ENCODE measurements at places on chromosomes 3 and 15. TPM values are rescaled to one million over a fixed set of nuclear protein-coding genes. Genes with fewer than 3 reads are reported as not detected.
A peak's percentile ranks its signal among the peaks of the same experiment; 100 is the strongest.

- H3K4me3 ChIP-seq = no peak overlapping the region
- no peak for DNase-seq
- no peaks in the 10 kb centered on the region for H3K27me3 ChIP-seq
- no peaks in the 10 kb centered on the region for H3K36me3 ChIP-seq
- no peaks in the 10 kb centered on the region for H3K4me1 ChIP-seq
Observed at GRCh38 chr15:99017322-99017701, 9.7 kb upstream of the PGPEP1L start.

- H3K36me3 ChIP-seq = no peaks in the 10 kb centered on the region
- peaks cover 14% of the 10 kb centered on the region for H3K4me1 ChIP-seq
- peak; percentile 17 for DNase-seq
- H3K27ac ChIP-seq = no peak overlapping the region
Observed at GRCh38 chr15:77634266-77634962, 1.7 kb upstream of the LINGO1 start.

DNA sequence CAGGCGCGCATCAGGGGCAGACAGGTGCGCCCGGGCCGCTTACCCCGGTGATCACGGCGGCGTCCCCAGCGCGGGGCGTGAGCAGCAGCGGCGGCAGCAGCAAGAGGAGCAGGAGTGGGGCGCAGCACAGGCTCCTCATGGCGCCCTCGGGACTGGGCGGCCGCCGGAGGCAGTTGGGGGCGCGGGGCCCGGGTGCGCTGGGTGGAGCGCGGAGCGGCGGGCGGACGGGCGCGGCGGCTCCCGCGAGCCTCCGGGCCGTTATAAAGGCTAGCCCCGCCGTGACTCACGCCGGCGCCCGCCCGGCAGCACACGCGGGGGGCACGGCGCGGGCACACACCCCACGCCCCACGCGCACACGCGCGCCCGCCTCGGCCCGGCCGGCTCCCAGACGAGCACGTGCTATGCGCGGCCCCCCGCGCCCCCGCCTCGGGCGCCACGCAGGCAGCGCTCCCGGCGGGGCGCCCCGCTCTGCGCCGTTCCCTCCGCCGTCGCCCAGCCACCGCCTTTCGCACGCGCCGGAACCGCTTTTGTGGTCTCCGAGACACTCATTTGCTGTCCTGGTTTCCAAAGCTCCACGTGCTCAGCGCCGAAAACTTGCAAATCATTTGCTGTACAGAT lies at the start of gene PROK2:
PROK2 (minus strand) TSS at position 235 of the 618 bp plus-strand sequence; CDS start at position 139, 96 bp downstream.
- peaks cover 8% of the 10 kb centered on the region for H3K4me1 ChIP-seq
- peaks cover 46% of the 10 kb centered on the region for H3K27me3 ChIP-seq
- DNase-seq = peak; percentile 9
- no peak within 1 kb of the TSS for H3K27ac ChIP-seq
- H3K36me3 ChIP-seq = no peaks in the 10 kb centered on the region

GRCh38 chr15:31409171-31409570 lies 82.5 kb downstream of the KLF13 start:
- peaks cover 9% of the 10 kb centered on the region for H3K4me1 ChIP-seq
- no peak overlapping the region for H3K27ac ChIP-seq
- no peaks in the 10 kb centered on the region for H3K27me3 ChIP-seq
- no peak overlapping the region for H3K4me3 ChIP-seq
- no peak for DNase-seq
- H3K36me3 ChIP-seq = no peaks in the 10 kb centered on the region

Gene MELTF
- total RNA-seq = 2.2 TPM

GRCh38 chr3:175107231-175107630 lies 248.1 kb downstream of the NAALADL2 start:
- no peak for DNase-seq
- H3K27me3 ChIP-seq = no peaks in the 10 kb centered on the region
- H3K27ac ChIP-seq = no peak overlapping the region

- no peaks in the 10 kb centered on the region for H3K36me3 ChIP-seq
- no peak for DNase-seq
- H3K4me1 ChIP-seq = no peaks in the 10 kb centered on the region
- H3K27ac ChIP-seq = no peak overlapping the region
- H3K4me3 ChIP-seq = no peak overlapping the region
- no peaks in the 10 kb centered on the region for H3K27me3 ChIP-seq
Observed at GRCh38 chr3:107458871-107459270, 63.9 kb upstream of the BBX start.

Gene ACKR4
- not detected for total RNA-seq

GRCh38 chr3:72322264-72322976 lies 525.8 kb downstream of the SHQ1 start:
- peak overlapping the region; percentile 48 for H3K27ac ChIP-seq
- no peak overlapping the region for H3K4me3 ChIP-seq
- no peaks in the 10 kb centered on the region for H3K27me3 ChIP-seq
- no peaks in the 10 kb centered on the region for H3K36me3 ChIP-seq

DNA sequence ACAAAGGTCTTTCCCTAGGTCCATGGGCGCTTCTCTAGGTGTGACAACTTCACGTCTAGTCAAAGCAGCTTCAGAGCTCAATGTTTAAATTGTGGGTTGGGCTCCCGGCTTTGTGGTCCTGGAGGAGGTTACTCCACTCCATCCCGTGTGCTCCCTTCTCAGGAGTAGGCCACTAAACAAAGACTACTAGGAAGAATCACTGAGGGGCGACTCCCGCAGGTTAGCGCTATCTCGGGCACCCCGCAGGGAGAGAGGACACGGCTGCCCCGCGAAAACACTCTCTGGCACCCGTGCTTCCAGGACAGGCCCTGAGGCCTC lies 500 bp downstream of the PARP6 start:
- peak overlapping the region; percentile 84 for H3K27ac ChIP-seq
- H3K27me3 ChIP-seq = no peaks in the 10 kb centered on the region
- H3K4me1 ChIP-seq = peaks cover 33% of the 10 kb centered on the region
- H3K4me3 ChIP-seq = peak overlapping the region; percentile 69
- peak; percentile 12 for DNase-seq
- peaks cover 12% of the 10 kb centered on the region for H3K36me3 ChIP-seq

- no peak for DNase-seq
- H3K4me1 ChIP-seq = no peaks in the 10 kb centered on the region
- no peak overlapping the region for H3K4me3 ChIP-seq
Observed at GRCh38 chr3:78337801-78338211, 1297.9 kb downstream of the ROBO2 start.

Gene ADAMTSL3
- total RNA-seq = not detected

GRCh38 chr15:70142072-70142321 lies 44.3 kb upstream of the TLE3 start:
- no peak overlapping the region for H3K27ac ChIP-seq
- no peaks in the 10 kb centered on the region for H3K36me3 ChIP-seq
- peaks cover 22% of the 10 kb centered on the region for H3K4me1 ChIP-seq
- no peaks in the 10 kb centered on the region for H3K27me3 ChIP-seq

- H3K27ac ChIP-seq = no peak overlapping the region
- no peaks in the 10 kb centered on the region for H3K27me3 ChIP-seq
- H3K36me3 ChIP-seq = no peaks in the 10 kb centered on the region
- no peak overlapping the region for H3K4me3 ChIP-seq
Observed at GRCh38 chr3:161430307-161430706, 59.0 kb upstream of the SPTSSB start.

GRCh38 chr3:8885536-8886316 lies 77.5 kb downstream of the RAD18 start:
- H3K36me3 ChIP-seq = peaks cover 4% of the 10 kb centered on the region
- DNase-seq = no peak
- no peak overlapping the region for H3K4me3 ChIP-seq
- H3K27ac ChIP-seq = no peak overlapping the region
- no peaks in the 10 kb centered on the region for H3K4me1 ChIP-seq
- H3K27me3 ChIP-seq = no peaks in the 10 kb centered on the region

DNA sequence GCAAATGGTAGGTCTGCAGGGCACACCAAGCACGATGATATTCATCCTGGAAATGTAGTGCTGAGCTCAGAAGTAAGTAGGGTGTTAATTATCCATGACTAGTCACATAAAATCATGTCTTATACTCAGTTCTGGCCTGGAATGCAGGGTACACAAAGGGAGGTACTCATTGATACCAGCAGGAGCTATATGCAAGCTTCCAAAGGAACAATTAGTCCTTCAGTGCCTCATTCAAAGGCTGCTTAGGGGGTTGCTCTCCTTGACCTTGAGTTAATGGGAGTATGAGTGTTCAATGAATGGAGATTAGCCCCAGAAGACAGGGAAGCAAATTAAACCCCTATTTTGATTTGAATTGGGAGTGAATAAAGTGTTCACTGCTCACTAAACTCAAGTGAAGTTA lies 38.3 kb downstream of the CNTN6 start:
- H3K4me1 ChIP-seq = no peaks in the 10 kb centered on the region
- H3K4me3 ChIP-seq = no peak overlapping the region
- no peak overlapping the region for H3K27ac ChIP-seq
- H3K27me3 ChIP-seq = no peaks in the 10 kb centered on the region
- no peaks in the 10 kb centered on the region for H3K36me3 ChIP-seq
- DNase-seq = no peak

- H3K27me3 ChIP-seq = no peaks in the 10 kb centered on the region
- H3K4me1 ChIP-seq = no peaks in the 10 kb centered on the region
- no peaks in the 10 kb centered on the region for H3K36me3 ChIP-seq
- H3K4me3 ChIP-seq = no peak overlapping the region
Observed at GRCh38 chr3:68173012-68173634, 518.7 kb upstream of the SUCLG2 start.

Gene SNRPN
- 44.2 TPM for total RNA-seq

- H3K27ac ChIP-seq = no peak overlapping the region
- DNase-seq = no peak
- H3K4me3 ChIP-seq = no peak overlapping the region
- no peaks in the 10 kb centered on the region for H3K4me1 ChIP-seq
Observed at GRCh38 chr3:154780263-154780662, 299.9 kb upstream of the MME start.

Gene RAB6B
- total RNA-seq = 0.24 TPM

DNA sequence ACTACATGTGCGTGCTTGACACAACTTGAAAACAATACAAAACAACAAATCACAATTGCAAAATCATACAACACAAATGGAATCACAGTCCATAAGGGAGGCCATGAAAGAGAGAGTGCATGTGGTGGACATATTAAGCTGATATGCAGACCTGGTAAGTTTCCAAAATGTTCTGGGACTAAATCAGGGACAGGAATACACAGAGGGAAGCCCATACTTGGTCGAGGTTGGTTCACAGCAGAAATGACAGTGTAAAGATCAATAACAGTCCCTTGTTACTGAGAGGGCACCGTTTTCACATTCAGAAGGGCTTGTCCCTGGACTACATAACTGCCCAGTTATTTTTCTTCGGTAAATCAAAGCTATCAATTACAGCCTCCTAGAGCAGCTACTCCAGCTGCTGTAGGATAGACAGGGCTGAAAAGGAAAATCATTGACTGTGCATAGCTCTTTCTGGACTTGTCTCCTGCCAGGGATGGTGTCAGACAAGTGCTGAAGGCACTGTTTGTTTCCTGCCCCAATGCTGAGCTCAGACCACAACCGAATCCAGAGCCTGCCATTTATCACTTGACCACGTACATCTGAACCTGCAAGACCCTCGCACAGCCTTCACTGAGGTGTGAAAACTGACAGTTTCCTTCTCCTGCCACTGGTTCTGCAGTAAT lies 79.5 kb upstream of the KCNMB2 start:
- no peaks in the 10 kb centered on the region for H3K4me1 ChIP-seq
- no peaks in the 10 kb centered on the region for H3K27me3 ChIP-seq
- no peak for DNase-seq
- no peak overlapping the region for H3K4me3 ChIP-seq
- no peak overlapping the region for H3K27ac ChIP-seq
- no peaks in the 10 kb centered on the region for H3K36me3 ChIP-seq

Gene DLEC1
- total RNA-seq = 1.0 TPM

Gene TMCO5A
- not detected for total RNA-seq

DNA sequence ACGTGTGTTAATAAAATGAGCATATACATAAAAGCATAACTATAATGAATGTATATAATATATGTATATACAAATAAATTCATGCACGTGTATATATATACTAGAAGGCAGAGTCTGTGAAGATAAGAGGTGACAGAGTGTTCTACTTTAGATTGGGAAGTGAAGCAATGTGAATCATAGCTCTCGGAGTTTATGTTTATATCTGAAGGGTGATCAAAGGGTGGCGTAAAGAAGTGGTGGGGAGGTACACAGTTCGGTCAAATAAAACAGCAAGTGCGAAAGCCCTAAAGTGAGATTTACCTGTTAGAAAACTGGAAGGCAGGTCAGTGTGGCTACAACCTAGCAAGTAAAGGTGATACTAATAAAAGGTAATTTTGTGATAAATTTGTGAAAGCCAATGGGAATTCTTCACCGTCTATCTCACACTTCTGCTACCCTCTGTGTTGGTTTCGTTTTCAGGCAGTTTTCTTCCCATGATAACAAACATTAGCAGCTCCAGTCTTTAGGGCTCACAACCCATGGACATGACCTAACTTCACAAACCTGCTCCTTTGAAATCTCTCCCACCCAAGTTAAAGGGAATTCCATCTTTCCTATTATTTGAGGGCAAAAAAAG lies 46.7 kb upstream of the BCHE start:
- no peaks in the 10 kb centered on the region for H3K27me3 ChIP-seq
- H3K27ac ChIP-seq = no peak overlapping the region
- DNase-seq = no peak
- H3K4me1 ChIP-seq = no peaks in the 10 kb centered on the region
- no peak overlapping the region for H3K4me3 ChIP-seq

GRCh38 chr3:50450209-50450921 lies 53.1 kb downstream of the CACNA2D2 start:
- peak overlapping the region; percentile 65 for H3K4me3 ChIP-seq
- DNase-seq = peak; percentile 41
- no peaks in the 10 kb centered on the region for H3K36me3 ChIP-seq
- peaks cover 21% of the 10 kb centered on the region for H3K4me1 ChIP-seq

DNA sequence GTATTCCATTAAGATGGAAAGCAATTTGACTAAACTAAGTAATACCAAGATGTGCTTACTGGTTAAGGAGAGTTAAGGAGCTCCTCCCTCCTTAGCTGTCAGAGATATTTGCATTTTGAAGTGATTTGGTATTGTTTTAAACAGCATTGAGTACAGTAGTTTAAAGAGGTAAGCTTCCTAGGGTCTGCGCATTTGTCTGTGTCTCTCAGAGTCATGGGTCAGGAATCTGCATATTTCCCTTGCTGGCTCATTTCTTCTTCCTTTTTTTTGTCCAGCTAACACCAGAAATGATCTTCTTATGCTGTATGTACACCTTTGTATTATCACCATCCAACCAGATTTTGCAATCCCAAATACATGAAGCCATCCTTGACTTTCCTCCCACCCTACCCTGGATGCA lies 163.0 kb upstream of the BFSP2 start:
- no peaks in the 10 kb centered on the region for H3K4me1 ChIP-seq
- no peaks in the 10 kb centered on the region for H3K27me3 ChIP-seq
- H3K36me3 ChIP-seq = no peaks in the 10 kb centered on the region
- H3K27ac ChIP-seq = no peak overlapping the region
- DNase-seq = no peak
- no peak overlapping the region for H3K4me3 ChIP-seq

All from CD8-positive, alpha-beta memory T cell (primary cell).